ENCODE measurements at places on chromosomes 5 and 9.
A peak's percentile ranks its signal among the peaks of the same experiment; 100 is the strongest.

- DNase-seq: no peak
These were observed 309.1 kb downstream of the ADAMTS6 start for GRCh38 chr5:65172486-65173129.

- DNase-seq: peak; percentile 85
These were observed 222.6 kb downstream of the MEF2C start for GRCh38 chr5:88660264-88660946.

DNA sequence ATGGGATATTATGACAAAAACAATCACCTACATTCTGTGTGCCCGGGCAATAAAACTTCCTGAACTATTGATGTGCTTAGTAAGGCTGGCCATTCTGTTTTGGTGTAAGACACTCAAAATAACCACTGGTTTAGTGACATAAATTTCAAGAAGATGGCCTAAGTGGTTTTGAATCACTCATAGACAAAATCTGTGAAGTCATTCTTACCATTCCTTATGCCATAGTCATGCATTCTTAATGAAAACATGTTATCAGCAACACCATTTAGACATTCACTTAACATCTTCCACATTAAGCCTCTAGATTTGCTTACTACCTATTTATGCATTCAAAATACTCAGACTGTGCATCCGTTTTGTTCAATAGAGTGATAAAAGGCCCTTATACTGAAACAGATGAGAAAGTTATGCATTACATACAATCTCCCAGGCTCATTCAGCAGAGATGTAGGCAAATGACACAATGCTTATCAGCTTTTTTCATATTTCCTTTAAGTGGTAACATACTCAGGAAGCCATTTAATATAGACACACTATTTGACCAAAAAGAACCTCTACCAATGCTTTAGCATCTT lies 848.8 kb upstream of the DMAC1 start:
- DNase-seq: no peak

DNA sequence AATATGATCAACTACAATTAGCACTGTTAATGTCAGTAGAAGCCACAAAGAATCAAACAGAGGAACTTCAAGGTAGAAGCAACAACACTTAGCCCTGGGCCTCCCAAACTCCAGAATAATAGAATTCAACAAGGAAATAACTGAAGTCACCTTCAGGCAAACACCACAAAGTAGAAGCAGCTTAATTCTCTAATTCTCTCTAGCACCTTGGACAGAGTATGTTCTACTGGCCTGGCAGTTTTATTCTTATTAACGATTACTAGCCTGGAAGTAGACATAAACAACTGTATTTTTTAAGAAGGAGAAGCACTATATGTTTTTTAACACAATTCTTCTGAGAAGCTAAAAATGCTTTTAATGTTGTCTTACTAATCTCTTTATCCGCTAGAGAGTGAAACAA lies 911.9 kb downstream of the DTWD2 start:
- no peak for DNase-seq

DNA sequence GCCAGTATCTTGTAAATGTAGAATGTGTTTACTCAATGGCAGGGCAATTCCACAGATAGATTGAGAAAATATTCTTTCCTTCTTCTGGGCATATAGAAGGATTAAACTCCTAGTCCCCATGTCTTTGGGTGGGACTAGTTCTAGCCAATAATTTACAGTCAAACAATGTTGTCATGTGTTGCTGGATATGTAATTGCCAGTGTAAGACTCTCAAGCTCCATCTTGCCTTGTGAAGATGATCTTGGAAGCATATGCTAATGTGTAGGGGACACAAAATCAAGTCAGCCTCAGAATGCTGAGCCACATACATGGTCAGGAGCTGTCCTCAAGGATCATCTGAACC lies 386.9 kb downstream of the CETN3 start:
- no peak for DNase-seq

- DNase-seq: peak; percentile 72
These were observed 7.3 kb upstream of the ANXA6 start for GRCh38 chr5:151164687-151165392.

- DNase-seq: no peak
These were observed 2.6 kb downstream of the PCSK5 start for GRCh38 chr9:75893106-75893505.

DNA sequence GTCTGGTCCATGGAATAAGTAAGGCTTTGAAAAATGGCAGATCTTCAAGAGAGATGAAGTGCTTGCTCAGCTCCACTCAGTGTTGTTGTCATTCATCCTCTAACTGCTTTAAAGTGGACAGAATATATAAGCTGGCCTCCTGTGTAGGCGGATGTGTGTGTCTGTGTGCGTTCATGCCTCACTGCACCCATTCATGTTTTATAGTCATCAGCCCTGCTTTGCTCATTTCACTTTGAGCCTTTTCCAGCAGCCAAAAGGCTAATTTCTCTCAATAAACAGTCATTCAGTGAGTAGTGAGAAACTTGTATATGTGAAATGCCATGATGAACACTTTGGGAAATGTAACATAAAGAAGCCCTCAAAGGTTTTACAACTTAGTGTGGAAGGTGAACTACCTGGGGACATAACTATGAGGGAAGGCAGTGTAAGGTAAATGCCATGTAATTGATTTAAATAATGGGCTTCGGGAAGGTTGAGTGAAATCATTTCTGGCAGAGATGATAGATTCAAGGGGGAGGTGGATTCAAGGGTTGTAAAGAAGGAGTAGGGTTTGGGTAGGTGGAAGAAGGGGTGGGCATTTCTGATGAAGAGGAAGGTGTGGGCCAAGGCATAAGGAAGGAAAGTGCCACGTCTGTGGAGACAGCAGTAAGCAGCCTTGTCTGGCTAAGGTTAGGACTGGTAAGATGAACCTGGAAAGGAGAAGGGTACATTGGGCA lies 15.7 kb downstream of the TTC23L start:
- DNase-seq: no peak

- no peak for DNase-seq
These were observed 35.7 kb downstream of the EXD3 start for GRCh38 chr9:137387114-137387890.

- no peak for DNase-seq
These were observed 87.0 kb downstream of the ADAMTS2 start for GRCh38 chr5:179258001-179258921.

GRCh38 chr9:27377811-27378456 lies 81.0 kb upstream of the EQTN start:
- DNase-seq: no peak

DNA sequence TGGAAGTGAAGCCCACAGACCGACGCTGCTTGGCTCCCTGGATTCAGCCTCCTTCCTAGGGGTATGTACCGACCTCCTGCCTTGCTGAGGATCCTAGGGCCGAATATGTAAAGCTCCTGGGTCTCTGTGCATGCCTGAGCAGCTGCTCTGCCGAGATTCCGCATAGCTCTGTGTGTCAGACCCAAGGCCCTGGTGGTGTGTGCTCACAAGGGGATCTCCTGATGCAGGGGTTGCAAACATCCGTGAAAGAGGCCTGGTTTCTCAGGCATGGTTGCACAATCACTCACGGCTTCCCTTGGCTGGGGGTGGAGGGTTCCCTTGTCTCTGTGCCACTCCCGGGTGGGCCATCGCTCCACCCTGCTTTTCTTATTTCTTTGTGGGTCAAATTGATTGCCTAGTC lies 19.9 kb upstream of the SVEP1 start:
- DNase-seq: no peak

DNA sequence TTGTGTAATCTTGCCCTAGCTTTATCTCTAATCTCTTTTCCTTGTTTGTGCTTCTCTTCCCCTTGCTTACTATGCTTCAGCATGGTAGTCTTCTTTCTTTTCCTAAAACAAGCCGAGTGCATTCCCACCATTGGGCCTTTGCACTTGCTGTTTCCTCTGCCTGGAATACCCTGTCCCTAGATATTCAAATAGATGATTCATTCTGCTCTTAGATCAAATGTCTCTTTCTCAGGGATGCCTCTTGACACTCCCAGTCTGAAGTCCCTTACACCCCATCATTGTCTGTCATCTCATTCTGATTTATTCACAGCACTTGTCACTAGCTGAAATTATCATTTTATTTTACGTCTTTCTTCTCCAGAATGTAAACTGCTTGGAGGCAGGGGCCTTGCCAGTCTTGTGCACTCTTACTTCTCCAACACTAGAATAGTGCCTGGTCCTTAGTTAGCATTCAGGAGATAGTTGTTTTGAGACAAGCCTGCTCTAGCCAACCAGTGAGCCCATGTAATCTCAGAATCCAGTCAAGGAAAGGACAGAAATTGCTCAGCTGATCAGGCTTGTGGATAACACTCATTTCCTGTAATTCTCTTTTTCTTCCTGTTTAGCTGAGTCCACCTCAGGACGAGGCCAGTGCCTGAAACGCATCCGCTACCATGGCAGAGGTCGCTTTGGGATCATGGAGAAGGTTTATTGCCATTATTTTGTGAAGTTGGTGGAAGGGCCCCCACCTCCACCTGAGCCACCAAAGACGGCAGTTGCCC lies 25.4 kb downstream of the MRPL22 start:
- no peak for DNase-seq

Data from SW 1271 (cell line).